ENCODE measurements at places on chromosomes 5 and 9.

- no peak for DNase-seq
These were observed 338.0 kb downstream of the MAN2A1 start for GRCh38 chr5:110027527-110028322.

- DNase-seq, result no peak
These were observed 24.7 kb upstream of the RAPGEF1 start for GRCh38 chr9:131764568-131764967.

DNA sequence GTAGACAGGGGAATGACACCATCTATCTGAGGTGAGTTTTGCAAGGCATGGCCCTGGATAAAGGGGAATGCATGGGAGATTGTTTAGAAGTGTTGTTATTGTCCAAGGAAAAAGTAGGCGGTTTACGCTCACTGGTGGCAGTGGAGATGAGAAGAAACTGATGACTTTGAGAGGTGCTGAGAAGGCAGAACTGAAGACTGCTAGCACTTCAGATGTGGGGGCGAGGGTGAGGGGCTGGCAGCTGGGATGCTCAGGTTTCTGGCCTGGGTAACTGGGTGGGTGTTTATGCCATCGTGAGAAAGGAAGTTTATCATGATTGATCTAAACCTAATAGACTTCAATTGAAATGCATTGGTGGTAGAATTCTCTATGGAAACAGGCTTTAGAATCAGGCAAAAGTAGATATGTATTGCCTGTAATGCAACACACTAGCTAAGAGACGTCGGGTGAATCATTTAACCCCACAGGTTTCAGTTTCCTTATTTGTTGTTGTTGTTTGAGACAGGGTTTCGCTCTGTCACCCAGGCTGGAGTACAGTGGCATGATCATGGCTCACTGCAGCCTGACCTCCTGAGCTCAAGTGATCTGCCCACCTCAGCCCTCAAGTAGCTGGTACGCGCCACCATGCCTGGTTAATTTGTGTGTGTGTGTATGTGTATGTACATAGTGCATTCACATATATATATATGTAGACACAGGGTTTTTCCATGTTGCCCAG lies 123.5 kb downstream of the SLC24A2 start:
- DNase-seq, result no peak

GRCh38 chr5:135223404-135223803 lies 175.6 kb downstream of the MACROH2A1 start:
- no peak for DNase-seq

DNA sequence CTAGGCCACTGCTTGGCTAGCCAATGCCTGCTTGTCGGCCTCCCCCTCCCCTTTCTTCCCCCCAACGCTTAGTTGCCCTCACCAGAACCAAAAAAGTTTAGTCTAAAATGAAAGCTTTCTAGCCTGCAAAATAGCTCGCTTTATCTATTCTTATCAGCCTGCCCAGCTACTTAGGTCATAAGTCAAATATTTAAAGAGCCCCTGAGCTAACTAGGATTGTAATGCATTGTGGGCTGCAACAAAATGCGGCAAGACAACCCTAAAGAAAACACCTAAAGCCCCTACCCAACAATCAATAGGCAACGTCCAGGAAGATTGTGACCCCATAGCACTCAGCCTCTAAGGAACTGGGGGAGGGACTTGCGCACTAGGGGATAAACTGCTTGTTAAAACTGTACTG lies 38.6 kb upstream of the PCSK5 start:
- no peak for DNase-seq

DNA sequence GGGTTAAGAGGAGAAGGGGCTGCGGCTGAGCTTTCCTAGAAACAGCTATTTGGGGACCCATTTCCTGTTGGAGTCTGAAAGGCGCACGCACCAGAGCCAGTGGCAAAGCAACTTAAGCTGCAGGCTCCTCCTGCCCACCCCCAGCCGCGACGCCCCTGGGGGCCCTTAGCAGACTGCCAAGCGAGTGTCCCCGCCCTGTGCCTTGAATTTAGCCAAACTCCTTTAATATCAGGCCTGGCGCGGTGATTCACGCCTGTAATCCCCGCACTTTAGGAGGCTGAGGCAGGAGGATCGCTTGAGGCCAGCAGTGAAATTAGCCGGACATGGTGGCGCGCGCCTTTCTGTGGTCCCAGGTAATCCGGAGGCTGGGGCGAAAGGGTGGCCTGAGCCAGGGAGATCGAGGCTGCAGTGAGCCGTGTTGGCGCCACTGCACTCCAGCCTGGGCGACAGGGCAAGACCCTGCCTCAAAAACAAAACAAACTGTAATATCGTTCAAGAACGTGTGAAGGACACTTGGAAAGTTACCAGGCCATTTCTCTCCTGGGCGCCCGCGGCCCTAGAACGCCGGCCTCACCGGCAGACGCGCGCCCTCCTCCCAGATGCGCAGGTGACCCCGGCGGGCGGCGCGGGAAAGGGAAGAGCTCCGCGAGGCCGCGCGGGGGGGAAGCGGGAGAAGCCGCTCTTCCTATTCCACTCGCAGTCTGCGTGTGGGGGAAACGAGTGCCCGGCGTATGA lies 1.0 kb upstream of the F2R start:
- DNase-seq, result peak; percentile 23

DNA sequence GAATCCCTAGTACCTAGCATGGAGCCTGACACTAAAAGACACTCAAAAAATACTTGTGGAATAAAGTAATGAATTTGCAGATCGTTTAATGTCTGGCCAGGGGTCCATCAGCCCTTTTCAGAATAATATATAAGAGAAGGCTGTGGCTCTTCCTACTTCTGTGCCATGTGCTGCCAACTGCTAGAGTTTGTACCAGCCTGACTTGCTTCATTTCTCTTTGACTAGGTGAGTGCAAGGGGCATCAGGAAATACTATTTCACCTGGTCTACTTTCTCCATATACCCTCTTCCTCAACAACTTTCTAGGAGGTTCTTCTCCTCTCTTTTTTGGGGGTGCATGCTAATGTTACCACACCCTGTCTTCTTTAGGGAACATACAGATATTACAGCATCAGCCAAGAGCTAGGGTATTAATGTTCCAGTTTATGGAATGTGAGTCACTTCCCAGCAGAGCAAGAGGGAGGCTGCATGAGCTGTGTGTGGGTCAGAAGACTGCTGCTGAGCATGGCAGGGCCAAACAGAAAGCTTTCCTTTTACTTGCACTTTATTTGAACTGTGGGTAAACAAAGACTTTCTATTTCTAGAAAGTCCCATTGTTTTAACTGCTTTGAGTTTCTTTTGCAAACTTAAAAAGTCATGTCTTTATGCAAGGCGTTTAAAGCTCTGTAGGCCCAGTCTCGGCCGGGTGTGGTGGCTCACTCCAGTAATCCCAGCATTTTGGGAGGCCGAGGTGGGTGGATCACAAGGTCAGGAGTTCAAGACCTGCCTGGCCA lies 158.9 kb downstream of the ADAMTSL1 start:
- DNase-seq, result no peak

- DNase-seq, result no peak
These were observed 31.4 kb upstream of the ANKRD33B start for GRCh38 chr5:10532421-10532820.

GRCh38 chr5:111043712-111044506 lies 27.6 kb upstream of the TSLP start:
- DNase-seq, result no peak

DNA sequence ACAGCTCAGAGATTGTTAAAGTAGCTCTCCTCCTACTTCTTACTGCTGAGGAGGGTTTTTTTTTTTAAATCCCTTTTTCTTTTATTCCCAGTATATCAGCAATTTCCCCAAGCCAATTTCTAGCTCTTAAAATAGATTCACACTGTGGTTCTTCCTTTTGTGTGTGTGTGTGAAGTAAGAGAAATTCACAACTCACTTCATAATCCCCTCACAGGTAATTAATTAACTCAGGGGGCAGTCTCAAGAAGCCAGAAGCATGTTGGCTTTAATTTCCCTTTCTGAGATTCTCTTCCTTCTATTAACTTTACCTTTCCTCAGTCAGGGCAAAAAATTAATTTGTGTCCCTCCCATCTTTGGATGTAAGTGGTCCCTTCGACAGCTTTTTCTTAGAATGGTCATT lies 71.0 kb upstream of the HMHB1 start:
- no peak for DNase-seq

- no peak for DNase-seq
These were observed 36.0 kb upstream of the GLIPR2 start for GRCh38 chr9:36100532-36100931.

DNA sequence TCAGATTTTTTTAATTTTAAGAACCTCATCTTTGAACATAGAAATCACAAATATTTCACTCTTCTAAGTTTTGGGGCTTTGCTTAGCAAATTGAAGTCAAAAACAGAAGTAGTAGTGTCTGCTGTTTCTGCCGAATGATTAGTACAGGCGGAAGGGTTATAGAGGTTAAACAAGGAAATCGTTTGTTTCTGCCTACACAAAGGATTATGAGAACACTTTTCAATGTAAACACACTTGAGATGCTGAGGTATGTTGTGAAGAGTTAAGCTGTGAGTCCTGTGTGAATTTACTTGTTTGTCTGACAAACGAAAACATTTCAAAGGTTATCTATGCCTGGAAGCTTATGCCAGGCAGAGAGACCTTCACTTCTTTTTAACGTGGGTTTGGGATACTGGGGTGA lies 224.8 kb downstream of the CETN3 start:
- DNase-seq, result no peak

- no peak for DNase-seq
These were observed 40.2 kb downstream of the RASA1 start for GRCh38 chr5:87307796-87308423.

DNA sequence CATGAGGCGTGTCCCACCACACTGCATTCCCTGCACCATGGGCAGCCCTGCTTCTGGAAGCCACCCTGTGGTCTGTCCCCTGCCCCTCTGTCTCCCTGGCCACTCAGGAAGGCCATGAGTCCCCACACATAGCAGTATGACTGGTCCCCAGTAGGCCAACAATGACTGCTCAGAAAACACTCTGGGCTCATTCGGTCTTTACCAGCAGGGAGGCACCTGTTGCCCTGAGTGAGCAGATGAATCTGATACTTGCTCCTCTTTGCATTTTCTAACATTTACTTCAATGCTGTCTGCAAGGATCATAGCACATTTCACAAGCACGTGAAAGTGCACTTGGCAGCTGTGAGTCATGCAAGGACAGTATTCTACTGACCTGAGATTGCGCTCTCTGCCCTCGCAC lies 365.4 kb upstream of the IRX1 start:
- DNase-seq, result no peak

- no peak for DNase-seq
These were observed 4.0 kb downstream of the TOR4A start for GRCh38 chr9:137281345-137282116.

Data from bone marrow (tissue), 2 donors.